ENCODE measurements at places on chromosomes 2 and 18.

- DNase-seq, result no peak
Measured at GRCh38 chr2:29443151-29443550, 327.9 kb downstream of the CLIP4 start.

- no peak for DNase-seq
Measured at GRCh38 chr2:150552041-150552820, 64.8 kb upstream of the RND3 start.

- no peak for DNase-seq
Measured at GRCh38 chr2:40488927-40489677, 37.2 kb upstream of the SLC8A1 start.

DNA sequence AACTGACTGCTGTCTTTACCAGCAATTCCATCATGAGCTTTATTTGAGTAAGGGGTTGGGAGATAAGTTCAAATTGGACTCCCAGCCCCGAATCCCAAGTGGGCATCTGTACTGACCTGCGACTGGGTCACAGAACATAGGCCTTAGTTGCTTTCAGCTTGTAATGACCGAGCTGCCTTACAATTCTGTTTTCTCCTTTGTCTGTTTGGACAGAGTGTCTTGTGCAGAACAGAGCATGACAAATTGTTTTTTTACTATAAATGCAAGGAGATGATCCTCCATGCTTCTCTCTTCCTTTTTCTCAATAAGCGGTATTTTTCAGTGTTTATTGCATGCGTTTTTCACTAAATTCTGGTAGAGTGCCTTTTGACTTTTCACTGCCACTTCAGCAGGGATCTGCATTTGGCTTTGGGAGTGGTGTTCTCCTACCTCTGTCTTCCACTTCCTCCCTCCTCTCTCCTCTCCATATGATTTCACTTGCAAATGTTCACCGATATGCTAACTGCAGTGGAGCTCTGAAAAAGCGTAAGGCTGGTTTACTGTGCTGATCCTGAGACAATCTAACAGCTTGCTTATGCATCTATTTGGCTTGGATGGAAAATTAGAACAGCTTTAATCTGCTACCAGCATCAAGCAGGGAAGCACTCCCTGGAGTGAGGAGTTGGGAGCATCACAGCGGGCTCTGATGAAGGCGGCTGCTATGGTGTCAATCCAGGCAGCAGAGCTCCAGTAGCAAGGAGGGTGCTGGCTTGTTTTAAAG is 158.8 kb upstream of the SMIM21 start:
- no peak for DNase-seq

- DNase-seq, result no peak
Measured at GRCh38 chr2:169071455-169071854, 2.1 kb downstream of the DHRS9 start.

GRCh38 chr2:137172162-137172561 is 406.8 kb downstream of the THSD7B start:
- DNase-seq, result no peak

GRCh38 chr2:105928563-105928962 is 183.9 kb downstream of the NCK2 start:
- no peak for DNase-seq

DNA sequence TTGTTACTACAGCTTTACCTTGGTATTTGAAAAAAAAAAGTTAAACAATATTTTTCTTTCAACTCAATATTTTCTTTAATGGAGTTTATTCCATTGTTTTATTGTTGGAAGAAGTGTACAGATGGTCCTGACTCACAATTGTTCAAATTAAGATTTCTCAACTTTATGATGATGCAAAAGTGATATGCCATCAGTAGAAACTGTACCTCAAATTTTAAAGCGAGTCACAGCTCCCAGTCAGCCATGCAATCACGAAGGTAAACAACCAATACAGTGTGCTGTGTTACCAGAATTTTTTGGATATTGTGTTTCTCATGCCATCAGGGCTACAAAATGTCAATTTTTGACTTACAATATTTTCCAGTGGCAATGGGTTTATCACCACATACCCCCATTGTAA is 54.0 kb upstream of the COL5A2 start:
- DNase-seq, result no peak

DNA sequence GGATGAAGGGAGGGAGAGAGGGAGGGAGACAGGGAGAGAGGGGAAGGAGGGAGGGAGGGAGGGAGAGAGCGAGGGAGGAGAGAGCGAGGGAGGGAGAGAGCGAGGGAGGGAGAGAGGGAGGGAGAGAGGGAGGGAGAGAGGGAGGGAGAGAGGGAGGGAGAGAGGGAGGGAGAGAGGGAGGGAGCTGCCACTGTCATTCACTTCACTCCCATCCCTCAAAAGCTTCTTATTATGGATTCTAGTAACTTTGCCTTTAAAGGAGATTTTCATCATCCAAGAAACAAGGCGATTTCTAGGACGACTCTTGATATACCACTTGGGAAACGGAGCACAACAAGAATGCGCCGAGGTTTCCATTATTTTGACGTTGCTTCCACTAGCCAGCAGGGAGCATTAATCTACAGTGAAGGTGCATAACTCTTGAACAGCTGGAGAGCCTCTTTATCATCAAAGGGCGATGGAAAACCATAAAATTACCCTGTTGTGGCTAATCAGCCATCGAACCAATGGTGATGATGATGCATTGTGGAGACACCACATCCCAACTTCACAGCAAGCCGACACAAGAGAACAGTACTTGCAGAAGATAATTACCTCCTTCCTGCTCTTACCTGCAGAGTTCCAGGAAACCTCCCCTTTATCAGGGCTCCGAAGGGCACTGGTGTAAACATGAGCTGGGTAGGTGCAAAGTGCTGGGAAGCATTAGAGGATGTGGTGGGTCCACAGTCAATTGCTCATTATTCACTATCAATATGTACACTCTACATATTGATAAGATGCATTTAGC is 130.5 kb downstream of the EIPR1 start:
- DNase-seq, result no peak

DNA sequence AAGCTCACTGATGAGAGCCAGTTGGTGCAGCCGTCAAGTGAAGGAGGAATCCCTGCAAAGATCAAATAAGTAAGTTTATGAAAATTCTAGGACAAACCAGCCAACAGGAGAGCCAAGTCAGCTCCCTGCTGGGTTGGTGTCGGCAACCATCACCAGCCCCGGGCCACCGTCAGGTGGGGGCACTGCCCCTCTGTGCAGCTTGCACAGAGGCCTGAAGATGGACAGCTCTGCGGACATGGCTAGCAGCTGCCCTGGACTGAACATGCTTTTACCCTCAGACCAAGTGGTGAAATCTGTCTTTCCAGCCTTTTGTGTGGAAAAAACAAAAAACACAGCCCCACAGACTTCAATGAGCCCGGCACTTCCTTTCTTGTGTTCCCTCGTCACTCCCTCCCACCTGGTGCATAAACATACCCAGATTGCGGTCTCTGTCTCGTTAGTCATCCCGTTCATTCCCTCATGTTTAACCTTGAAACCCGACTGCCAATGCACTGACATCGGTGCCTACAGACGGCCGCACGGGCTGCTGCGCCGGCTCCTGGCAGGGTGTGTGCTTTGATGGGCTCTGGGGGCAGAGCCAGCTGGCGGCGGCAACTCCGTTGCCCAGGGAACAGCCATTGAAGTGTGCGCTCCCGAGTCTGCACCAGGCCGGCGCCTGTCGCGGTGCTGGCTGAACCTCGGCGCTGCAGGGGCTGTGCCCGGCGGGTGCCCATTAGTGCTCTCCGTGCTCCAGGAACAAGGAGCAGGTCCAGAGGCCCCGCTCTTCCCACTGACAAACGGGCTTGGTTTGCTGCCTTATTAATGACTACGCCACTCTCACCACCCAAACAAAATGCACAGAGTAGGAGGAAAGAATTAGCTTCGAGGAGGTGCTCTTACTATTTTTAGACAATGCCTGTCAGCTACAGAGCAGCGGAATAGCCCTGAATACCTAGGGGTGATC is 95.3 kb downstream of the EIPR1 start:
- no peak for DNase-seq

DNA sequence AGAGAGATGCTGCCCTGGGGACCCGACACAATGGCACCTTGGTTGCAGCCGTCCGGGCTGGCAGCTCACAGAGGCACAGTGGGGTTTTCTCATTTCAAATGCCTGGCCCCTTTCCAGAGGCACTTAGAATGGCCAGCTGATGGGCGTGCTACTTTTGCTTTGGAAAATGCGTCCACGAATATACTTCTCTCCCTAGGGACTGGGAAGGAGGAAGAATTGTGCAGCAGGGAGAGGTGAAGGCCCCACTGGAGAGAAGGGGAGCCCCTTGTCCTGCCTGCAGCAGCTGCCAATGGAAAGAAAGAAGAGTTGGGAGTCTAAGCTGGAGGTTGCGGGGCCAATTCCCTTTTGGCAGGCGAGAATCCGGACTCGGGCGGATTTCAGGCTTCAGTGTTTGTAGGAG is 1.1 kb upstream of the MAL start:
- no peak for DNase-seq

Data from stimulated activated CD4-positive, alpha-beta T cell treated with anti-CD3 and anti-CD28 coated beads, TNF-alpha, amount 100 ng/mL, for 48 hours (primary cell).